Activated CD8-positive, alpha-beta memory T cell treated with anti-CD3 and anti-CD28 coated beads for 1 hour (primary cell): ENCODE measurements at places on chromosomes 7 and 10.

DNA sequence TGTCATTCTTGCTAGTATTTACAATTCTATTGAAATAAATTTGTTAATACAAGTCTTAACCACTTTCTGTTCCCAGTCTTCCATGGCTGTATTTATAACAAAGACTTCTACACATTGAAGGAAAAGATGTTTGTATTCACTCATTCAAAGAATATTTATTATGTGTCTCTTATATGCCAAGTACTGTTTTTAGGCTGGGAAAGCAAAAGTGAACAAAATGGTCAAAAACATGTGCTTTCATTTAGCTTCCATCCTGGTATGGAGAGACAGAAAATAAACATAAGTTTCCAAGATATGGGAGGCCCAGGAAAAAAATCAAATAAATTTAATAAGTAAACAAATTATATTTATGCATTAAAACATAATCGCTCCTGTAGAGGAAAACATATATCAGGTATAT lies 22.9 kb downstream of the CPED1 start:
- no peak for DNase-seq

DNA sequence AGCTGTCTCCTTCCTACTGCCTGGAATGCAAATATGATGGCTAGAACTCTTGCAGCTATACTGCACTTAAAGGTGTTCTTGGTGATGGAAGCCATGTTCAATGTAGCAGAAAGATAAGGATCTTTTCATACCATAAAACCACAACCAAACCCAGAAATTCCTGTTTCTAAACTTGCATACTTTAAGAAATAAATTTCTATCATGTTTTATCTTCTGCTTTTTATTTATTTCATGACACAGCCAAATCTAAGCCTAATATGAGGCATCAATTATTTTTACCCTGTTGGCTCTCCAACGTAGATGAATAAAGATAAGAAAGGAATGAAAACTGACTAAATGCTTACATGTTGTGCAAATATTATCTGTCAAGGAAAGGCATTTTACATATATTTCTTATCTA lies 224.1 kb downstream of the DOCK4 start:
- DNase-seq, result no peak

GRCh38 chr10:3126741-3127346 lies 45.7 kb downstream of the PITRM1 start:
- DNase-seq, result no peak

GRCh38 chr7:48242846-48243245 lies 71.6 kb downstream of the ABCA13 start:
- DNase-seq, result no peak

DNA sequence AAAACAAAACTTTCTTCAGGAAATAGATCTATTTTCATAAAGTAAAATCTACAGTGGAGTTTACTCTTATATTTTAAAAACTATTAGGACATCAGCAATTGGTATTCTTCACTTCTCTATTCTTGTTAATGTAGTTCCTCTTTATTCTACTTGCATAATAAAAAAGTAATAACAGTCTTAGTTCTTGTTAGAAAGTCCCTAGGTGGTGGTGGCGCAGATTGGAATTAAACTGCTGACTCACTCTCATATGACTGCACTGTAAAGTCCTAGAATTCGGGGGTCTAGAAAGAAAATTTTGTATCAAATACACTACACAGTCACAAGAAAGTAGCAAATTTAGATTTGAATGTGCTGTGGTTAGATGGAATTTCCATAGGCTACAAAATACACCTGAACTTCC lies 44.6 kb upstream of the TES start:
- no peak for DNase-seq

- no peak for DNase-seq
Observed at GRCh38 chr10:132877473-132877872, 64.9 kb downstream of the CFAP46 start.

DNA sequence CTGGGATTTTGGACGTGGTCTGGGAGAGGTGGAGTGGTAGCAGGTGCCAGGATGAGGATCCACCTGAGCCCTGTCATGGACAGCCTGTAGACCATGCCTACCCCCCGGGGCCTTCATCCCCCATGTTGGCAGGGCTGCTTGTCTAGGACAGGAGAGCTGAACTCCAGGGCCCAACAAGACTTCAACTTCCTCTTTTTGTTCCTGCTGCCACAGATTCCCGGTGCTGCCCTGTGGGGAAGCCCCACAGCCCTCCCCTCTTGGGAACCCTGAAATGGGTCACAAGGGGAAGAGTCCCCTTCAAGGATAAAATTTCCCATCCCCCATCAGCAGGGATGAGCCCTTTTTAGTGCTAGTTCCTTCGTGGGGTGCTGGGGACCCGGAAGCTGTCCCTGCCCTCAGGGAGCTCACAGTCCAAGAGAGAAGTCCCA lies 1.3 kb upstream of the CUEDC2 start:
- DNase-seq, result no peak

DNA sequence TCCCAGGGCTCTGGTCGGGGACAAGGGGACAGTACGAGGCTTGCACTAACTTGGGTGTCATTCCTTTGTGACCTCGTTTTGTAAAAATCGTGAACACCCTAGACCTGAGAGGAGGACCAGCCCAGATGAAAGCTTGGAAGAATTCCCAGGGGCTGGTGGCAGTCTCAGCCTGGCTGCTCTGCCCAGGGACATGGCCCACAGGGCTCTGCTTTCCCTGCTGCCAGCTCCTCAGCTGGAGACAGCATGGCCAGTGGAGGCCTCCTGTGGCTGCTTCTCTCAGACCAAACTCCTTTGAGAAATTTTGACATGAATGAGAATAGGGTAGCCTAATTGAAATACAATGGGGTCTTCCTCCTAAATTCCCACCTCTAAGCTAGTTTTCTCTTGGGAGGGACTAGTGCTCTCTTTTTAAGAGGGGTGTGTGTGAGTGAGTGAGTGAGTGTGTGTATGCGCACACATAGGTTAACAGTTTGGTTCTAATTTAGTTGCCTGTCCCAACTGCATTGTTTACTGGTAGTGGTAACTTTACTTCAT lies 140.3 kb upstream of the EFCAB10 start:
- DNase-seq, result no peak

DNA sequence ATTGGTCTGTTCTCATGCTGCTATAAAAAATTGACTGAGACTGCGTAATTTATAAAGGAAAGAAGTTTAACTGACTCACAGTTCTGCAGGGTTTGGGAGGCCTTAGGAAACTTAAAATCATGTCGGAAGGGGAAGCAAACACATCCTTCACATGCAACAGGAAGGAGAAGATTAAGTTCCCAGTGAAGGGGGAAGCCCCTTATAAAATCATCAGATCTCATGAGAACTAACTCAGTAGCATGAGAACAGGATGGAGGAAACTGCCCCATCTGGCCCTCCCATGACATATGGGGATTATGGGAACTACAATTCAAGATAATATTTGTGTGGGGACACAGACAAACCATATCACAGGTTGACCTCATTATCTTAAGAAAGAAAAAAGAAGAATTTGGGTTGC lies 134.5 kb downstream of the PPP1R3A start:
- no peak for DNase-seq

GRCh38 chr10:63718421-63718820 lies 197.2 kb downstream of the REEP3 start:
- no peak for DNase-seq

GRCh38 chr10:99045671-99046070 lies 190.0 kb downstream of the HPSE2 start:
- no peak for DNase-seq

DNA sequence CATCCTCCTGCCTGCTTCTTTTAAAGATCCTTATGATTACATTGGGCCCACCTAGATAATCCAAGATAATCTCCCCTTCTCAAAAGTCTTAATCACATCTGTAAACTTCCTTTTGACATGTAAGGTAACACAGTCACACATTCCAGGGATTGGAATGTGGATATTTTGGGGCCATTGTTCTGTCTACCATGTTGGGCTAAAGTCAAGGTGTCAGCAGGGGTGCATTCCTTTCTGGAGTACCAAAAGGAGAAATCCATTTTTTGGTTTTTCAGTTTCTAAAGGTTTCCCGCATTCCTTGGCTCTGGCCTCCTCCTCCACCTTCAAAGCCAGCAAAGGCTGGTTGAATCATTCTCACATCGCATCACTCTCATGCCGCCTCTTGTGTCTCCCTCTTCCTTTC lies 197.6 kb upstream of the NFE2L3 start:
- DNase-seq, result no peak

DNA sequence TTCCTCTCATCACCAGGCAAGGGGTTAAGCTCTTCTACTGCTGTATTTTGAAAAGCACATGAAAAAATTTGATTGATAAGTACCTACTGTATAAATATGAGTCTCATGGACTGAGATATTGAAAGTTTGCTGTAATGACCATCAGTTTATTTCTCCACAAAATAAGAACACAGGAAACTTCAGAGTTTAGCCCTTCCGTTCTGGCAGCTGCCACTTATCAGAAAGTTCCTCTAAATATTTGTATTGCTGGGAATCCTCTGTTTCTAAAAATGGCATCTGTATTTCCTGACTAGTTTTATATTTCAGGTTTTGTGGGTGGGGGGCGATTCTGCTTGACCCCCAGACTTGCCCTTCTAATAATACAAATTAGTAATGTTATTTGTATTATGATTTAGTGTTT lies 92.0 kb downstream of the LYZL2 start:
- no peak for DNase-seq

GRCh38 chr7:39693812-39694211 lies 70.4 kb downstream of the RALA start:
- no peak for DNase-seq

DNA sequence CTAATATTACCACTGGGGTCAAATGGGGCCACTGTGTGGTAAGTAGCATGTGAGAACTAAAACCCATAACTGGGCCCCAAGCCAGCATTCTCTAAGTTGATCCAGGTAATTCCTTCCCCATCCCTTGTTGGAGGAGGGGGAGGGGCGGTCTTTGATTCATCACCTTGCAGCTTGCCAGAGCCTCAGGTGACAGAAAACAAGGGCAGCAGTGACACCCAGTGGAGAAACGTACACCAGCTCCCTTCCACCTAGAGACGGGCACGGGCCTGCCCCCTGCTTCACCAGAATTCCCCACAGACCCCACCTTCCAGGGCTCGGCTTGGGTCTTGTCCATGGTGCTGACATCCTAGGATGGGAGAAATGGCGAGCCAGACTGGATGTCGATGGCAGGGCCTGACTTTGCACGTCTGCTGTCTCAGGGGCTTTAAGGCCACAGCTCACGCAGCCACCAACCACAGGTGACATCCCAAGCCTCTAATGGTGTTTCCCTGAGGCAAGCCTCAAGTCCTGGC lies 102.0 kb downstream of the STRA8 start:
- DNase-seq, result no peak
